Panc1 (cell line): ENCODE measurements at places on chromosomes 16 and 17.

- no peak for DNase-seq
These were observed 1.2 kb upstream of the NR1D1 start for GRCh38 chr17:40101367-40102210.

- no peak for DNase-seq
These were observed 30.3 kb downstream of the ZC3H18 start for GRCh38 chr16:88600539-88600896.

DNA sequence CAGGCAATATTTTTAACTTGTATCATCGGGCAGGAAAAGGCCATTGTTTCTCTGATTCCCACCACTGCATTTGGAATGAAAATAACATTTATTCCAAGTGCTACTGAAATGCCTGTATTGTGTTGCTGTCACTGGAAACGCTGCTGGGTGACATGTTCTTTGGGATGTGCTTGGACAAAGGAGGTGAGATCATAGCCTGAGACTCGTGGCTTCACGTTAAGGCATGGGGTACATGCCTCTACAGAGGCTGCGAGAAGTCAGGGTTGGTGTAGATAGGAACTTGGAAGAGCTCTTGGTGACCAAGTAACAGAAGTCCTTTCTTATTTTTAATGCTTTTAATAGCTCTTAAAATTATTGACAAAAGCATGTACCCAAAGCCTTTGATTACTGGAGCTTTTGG is 58.8 kb upstream of the MAF start:
- no peak for DNase-seq

DNA sequence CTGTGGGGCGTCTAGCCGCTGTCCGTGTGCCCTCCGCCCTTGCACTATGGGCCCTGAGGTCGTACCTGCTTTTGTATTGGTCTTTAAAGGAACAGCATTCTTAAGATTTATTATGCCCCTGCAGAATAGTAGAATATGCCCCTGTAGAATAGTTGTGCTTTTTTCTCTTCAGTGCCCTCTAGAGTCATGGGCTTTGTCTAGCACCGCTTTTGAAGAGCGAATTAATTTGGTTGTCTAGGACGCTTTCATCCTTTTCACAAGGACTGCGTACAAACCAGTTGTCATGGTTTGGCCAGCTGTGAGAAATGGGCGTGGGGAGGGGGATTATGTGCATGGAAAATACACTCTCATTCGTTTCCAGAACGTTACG is 621 bp downstream of the CEP95 start:
- no peak for DNase-seq

- DNase-seq = no peak
These were observed 18.4 kb downstream of the CARHSP1 start for GRCh38 chr16:8850279-8850885.

DNA sequence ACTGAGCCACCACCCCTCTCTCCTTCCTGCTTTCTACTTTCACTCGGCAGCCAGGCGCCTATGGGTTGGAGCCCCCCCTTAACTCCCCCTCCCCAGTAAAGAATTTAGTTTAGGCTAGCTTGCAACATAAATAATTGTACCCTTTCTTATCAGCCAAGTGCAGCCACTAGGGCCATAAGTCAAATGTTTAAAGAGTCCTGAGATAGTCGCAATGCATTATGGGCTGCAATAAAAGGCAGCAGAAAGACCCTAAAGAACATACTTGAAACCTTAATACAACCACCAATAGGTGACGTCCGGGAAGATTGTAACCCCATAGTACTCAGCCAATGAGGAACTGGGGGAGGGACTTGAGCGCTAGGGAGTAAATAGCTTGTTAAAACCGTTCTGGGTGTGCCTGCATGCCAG is 40.5 kb downstream of the C16orf82 start:
- DNase-seq = no peak

DNA sequence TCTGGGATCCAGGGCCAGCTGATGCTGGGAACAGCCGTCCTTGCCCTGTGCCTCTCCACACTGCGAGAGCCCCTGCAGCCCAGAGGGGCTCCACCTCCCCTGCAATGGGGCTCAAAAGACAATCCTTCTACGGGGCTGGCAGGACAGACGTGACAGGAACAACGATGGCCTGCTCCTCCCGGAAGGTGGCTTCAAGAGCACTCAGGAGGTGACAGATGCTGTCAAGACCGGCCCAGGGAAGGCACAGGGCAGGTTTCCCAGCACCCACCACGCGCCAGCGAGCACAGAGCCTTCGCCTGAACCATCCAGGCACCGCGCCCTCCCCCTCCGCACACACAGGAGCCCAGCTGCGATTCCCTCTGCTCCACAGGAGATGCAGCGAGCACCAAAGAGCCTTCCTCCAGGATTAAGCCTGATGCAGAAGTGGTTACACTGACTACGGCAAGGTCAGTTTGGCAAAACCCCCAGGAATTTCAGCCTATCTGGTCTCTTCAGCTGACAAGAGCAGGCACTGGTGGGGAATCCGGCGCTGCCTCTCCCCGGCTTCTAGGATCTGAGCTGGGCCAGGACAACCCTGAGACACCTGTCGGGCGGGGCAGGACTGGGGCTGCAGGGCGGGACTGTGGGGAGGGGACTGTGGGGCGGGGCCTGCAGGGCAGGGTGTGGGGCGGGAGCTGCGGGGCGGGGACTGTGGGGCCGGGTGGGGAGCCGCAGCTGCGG is 103.4 kb downstream of the ZNF778 start:
- no peak for DNase-seq

- no peak for DNase-seq
These were observed 857 bp downstream of the TANGO6 start for GRCh38 chr16:68844211-68844564.

GRCh38 chr16:80265624-80266306 is 275.0 kb upstream of the DYNLRB2 start:
- DNase-seq = no peak

- DNase-seq = no peak
These were observed 3.0 kb downstream of the EME1 start for GRCh38 chr17:50375858-50376538.

- DNase-seq = no peak
These were observed 27.9 kb downstream of the CACNA1H start for GRCh38 chr16:1180549-1181403.

GRCh38 chr16:1557576-1557975 is 24.1 kb downstream of the TMEM204 start:
- no peak for DNase-seq

- no peak for DNase-seq
These were observed 71.2 kb upstream of the LGALS9 start for GRCh38 chr17:27559506-27560481.

GRCh38 chr17:34024806-34025551 is 230.1 kb upstream of the CCL2 start:
- DNase-seq = no peak

DNA sequence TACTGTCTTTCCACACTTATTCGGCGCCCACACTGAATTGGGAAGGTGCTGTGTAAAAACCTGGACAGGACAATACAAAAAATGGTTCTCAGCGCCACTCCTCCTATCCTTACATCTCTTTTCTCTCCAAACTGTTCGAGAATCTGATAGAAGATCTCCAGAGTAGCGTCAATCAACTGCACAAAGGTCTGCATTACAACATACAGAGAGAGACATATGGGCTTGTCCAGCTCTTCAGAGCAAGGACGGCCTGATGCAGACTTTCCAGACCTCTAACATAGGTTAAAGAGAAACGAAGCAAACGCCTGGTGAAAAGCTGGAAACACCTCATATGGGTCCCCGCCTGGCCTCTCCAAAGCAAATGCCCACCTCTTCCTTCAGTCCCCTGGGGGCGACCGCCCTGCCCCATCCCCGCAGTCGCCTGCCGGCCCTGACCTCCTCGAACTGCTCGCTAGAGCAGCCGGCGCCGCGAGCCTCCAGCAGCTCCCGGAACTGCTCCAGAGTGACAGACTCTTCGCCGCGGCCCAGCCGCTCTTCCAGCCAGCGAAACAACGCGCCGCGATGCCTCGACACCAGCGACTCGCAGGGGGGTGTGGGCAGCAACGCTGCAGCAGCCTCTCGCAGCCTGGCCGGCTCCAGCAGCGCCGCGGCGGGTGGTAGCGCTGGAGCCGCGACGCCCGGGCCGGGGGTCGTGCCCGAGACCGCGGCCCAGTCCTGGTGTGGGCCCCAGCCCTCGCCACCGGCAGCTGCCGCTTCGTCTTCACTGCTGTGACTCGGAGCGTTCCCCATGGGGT is 526 bp downstream of the ZZEF1 start:
- DNase-seq = no peak

GRCh38 chr16:9139965-9140364 is 48.5 kb downstream of the HAPSTR1 start:
- no peak for DNase-seq

- DNase-seq = no peak
These were observed 429 bp downstream of the KIF1C start for GRCh38 chr17:4998027-4998731.

DNA sequence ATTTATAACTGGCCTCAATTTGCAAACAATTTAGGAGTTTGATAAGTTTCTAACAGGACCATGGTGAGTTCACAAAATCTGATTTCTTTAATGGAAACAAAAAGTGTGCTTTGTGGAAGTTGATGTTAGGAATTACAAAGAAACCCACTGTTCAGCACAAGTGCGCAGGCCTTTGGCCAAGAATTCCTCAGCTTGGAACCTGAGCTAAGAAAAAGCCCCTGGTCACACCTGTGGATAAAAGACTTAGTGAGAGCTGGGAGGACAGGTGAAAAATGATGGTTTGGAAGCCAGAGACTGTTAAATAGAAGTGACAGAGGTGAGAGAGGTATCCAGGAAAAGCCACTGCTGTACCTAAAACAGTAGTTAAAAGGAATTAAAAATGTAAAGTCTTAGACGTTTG is 64.7 kb downstream of the PRKCA start:
- DNase-seq = no peak

- no peak for DNase-seq
These were observed 50.0 kb upstream of the AKAP1 start for GRCh38 chr17:57034807-57035754.
